ENCODE measurements at places on chromosomes 5 and 9.

- DNase-seq, result no peak
Measured at GRCh38 chr9:3329361-3329760, 196.4 kb downstream of the RFX3 start.

- DNase-seq, result peak; percentile 19
Measured at GRCh38 chr5:172688349-172689217, 47.5 kb downstream of the NEURL1B start.

DNA sequence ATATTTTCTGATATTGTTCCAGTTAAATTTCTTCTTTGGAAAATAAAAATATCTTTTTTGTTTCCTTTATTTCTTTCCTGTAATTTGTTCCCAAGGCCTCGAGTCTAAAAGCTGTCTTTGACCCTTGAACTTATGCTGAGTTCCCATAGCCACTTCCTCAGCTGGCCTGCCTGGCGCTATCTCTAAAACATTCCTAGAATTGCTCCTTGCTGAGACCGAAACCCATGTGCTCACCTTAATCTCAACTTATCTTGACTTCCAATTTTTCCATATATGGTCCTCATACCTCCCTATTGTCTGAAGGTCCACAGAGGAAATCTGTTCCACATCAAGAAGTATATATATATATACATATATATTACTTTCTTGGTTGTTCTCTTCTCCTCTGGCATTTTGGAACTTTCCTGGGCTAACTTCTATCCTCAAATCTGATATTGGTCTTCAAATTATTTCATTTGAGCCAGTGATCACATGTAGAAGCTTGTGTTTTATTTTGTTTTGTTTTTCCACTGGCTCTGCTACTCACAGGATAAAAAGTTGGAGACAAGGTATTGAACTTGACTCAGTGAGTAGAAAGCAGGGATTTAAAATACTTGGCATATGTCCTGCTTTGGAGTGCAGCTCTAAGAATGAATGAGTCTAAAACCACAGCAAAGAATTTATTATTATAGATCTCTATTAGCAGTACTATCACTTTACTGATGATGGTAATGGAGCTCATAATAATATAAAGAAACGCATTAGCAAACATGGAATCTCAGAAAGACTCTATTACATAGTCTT lies 45.2 kb downstream of the ENC1 start:
- no peak for DNase-seq

GRCh38 chr5:108046955-108047670 lies 334.8 kb downstream of the FBXL17 start:
- DNase-seq, result no peak

DNA sequence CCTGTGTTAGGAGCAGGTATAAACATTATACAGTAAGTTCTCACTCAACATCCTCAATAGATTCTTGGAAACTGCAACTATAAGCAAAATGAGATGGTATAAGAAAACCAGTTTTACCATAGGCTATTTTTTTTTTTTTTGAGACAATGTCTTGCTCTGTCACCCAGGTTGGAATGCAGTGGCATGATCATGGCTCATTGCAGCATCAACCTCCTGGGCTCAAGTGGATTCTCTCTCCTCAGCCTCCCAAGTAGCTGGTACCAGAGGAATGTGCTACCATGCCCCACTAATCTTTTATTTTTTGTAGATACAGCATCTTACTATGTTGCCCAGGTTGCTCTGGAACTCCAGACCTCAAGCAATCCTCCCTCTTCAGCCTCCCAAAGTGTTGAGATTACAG lies 50.1 kb upstream of the ADRB2 start:
- no peak for DNase-seq

GRCh38 chr9:10704720-10705119 lies 91.9 kb upstream of the PTPRD start:
- no peak for DNase-seq

GRCh38 chr5:151523335-151523734 lies 67.8 kb downstream of the FAT2 start:
- peak; percentile 71 for DNase-seq

GRCh38 chr5:128637031-128637430 lies 99.0 kb upstream of the FBN2 start:
- no peak for DNase-seq

DNA sequence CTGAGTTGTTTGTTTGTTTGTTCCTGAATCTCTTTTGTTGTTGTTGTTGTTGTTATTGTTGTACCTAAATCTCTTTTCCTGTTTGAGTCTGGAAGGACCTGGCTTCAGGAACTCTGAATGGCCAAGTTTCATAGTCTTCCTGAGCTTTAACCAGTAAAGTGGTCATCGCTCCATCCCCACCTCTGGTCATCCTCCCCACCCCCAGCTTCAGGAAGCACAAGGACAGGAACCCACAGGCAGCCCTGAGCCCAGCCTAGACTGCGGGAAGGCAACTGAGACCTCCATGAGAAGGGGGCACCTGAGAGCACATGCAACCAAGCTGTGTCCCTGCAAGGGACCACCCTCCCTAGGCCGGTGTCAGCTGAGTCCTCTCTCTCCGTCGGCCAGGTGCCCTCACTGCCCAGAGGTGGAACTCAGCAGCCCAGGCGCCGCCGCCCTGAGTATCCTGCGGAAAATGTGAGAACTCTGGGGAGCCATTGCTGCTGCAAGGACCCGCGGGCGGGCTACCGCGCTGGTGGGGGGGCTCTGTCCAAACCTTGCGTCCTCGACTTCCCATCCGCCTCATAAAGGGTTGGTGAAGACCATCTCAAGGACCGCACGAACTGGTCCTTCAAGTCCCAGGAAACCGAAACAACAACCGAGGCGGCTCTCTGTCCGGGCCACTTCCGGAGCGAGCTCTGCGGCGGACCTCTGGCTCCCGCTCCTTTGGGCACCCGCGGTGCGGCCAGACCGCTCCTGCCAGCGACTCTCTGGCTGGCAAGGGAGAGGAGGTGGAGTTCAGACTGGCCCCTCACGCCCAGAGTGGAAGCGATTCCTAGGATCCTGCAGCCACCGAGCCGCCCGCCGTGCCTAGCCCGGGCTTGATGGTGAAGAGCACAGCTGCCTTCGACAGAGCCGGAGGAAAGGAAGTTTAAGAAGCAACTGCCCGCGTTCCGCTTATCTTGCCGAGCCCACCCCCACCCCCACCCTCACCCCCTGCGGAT lies 4.2 kb downstream of the BARX1 start:
- DNase-seq, result peak; percentile 54

DNA sequence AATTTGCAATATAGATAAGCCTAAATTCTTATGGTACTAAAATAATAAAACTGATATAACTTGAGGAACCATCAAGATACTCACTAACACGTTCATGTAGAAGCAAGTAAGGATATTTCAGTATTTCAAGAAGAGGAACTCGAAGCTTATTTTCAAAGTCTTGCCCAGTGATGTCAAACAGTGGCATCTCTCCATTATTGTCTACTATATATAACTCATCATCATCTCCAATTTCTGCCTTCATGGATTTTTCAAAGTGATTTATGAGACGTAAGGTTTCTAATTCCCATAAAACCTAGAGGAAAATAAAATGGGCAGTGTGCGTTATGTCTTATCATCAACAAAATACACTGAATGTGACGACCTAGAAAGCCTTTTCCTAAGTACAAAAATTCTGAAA lies 8.6 kb downstream of the SETX start:
- no peak for DNase-seq

- peak; percentile 88 for DNase-seq
Measured at GRCh38 chr5:108730617-108731340, 16.9 kb upstream of the FER start.

- DNase-seq, result no peak
Measured at GRCh38 chr5:18807256-18808149, 1173.2 kb downstream of the TAF11L14 start.

DNA sequence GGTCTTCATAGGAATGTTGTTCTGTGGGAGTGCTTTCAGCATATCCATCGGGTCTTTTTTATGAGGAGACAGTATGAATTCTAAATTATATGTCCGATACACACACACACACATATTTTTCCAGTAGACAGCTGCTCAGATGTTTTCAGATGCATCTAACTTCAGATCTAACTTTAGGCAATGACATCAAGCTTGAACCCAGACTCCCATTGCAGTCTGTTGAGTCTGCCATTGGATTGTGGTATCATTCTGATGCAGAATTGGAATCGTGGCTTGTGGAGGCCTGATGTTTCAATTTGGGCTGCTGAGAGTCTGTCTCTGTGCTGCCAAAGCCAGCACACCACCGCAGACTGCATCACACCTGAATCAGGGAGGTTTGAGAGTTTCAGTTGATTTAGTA lies 376.4 kb downstream of the OSTF1 start:
- no peak for DNase-seq

GRCh38 chr9:86946201-86947145 lies 833 bp downstream of the GAS1 start:
- DNase-seq, result peak; percentile 46

DNA sequence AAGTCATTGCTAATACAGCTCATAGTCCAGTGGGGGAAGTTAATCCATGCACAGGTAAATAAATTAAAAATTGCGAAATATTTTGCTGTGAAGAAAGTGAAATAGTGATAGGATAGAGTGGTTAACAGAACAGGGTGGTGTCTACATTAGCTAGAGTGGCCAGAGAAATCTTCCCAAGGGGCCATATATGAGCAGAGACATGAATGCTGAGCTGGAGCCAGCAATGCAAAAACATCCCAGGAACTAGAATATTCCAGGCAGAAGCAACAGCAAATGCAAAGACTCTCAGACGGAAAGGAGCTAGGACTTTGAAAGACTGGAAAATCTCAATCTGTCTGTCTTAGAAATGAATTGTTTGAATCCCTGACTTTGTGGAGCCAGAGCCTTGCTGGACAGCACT lies 1221.6 kb downstream of the MAT2B start:
- no peak for DNase-seq

DNA sequence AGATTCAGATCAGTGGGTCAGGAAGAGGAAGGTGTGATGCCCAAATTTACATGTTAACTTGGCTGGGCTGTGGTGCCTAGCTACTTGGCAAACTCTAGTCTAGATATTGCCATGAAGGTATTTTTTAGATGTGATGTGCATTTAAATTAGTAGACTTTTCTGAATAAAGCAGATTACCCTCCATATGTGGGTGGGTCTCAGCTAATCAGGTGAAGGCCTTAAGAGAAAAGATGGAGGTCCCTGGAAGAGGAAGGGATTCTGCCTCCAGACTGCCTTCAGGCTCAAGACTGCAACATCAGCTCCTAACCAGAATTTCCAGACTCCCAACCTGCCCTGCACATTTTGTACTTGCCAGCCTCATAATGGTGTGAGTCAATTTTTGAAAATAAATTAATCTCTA lies 115.8 kb downstream of the CEMIP2 start:
- DNase-seq, result no peak
